ENCODE measurements at places on chromosomes 16 and 17. TPM values are rescaled to one million over a fixed set of nuclear protein-coding genes. Genes with fewer than 3 reads are reported as not detected.

DNA sequence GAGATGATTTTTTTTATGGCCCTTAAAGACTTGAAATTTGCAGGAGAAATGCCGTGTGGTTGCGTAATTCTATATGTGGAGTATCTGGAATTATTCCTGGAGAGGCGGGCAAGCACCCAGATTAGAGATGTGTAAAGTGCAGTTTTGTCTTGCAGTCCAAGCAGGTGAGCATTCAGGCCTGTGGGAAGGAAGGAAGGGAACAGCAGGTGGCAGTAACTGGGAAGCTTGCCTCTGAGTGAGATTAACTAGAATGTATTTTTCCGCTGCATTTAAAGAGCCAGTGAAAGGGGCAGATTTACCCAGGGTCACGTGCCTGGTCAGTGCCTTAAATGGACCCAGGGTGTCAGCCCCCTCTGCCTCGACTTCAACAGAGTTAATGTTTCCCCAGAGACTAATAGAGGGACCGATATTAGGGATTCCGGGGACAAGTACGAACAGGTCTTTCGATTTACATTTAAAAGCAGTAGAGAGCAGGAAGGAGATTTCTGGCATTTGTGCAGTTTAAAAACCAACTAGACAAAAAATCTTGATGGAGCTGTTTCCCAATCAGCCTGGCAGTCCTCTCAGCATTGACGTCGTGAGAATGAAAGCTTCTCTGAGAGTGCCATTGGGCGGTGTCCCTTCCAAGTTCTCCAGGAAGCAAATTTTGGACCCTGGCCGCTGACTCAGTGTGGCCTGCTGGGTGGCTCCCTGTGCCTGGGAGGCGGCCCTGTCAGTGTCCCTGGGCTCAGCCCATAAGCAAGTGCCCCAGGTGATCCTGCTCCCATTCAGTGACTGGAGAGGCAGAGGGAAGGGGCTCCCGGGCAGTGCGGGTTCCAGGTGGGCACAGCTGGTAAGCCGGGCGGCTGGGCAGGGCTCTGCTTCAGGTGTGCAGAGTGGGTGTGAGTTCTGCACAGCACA is 38.2 kb downstream of the KSR1 start:
- H3K27ac ChIP-seq, result no peak overlapping the region
- H3K27me3 ChIP-seq, result no peaks in the 10 kb centered on the region
- no peak overlapping the region for H3K4me3 ChIP-seq
- H3K4me1 ChIP-seq, result peaks cover 18% of the 10 kb centered on the region

DNA sequence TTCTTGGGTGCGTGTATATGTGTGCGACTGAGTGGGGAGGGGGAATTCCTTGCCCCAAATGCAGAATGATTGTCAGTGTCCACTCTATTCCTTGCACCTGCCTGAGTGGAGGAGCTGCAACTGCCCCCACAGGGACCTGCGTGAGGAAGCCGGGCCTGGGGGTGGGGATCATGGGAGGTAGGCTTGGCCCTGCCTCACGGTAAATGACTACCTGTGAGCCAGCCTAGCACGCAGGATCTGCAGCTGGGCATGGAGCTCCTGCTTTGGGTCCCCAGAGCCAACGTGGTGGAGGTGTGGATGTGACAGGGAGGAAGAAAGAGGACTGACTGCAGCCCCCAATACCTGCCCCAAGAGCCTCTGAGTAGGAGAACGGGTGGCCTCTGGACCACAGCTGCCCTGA is 77.0 kb upstream of the GAS7 start:
- DNase-seq, result no peak
- H3K4me1 ChIP-seq, result no peaks in the 10 kb centered on the region
- no peak overlapping the region for H3K27ac ChIP-seq
- no peaks in the 10 kb centered on the region for H3K27me3 ChIP-seq

WFDC1 gene
- not detected for total RNA-seq

GRCh38 chr16:57981636-57982035 is 10.7 kb upstream of the CNGB1 start:
- no peak overlapping the region for H3K4me3 ChIP-seq
- no peak overlapping the region for H3K27ac ChIP-seq
- no peak for DNase-seq
- peaks cover 25% of the 10 kb centered on the region for H3K27me3 ChIP-seq

GRCh38 chr17:58504826-58505351 is 9.5 kb downstream of the MTMR4 start:
- no peaks in the 10 kb centered on the region for H3K27me3 ChIP-seq
- no peaks in the 10 kb centered on the region for H3K4me1 ChIP-seq
- H3K36me3 ChIP-seq, result peaks cover 88% of the 10 kb centered on the region
- H3K4me3 ChIP-seq, result no peak overlapping the region
- peak; percentile 35 for DNase-seq

ASGR1 gene
- total RNA-seq, result 32.6 TPM

- no peak overlapping the region for H3K27ac ChIP-seq
- peak overlapping the region; percentile 77 for H3K4me3 ChIP-seq
- peaks cover 5% of the 10 kb centered on the region for H3K36me3 ChIP-seq
Observed at GRCh38 chr17:49762151-49762941, 1.6 kb downstream of the FAM117A start.

OMG gene
- not detected for total RNA-seq

DNA sequence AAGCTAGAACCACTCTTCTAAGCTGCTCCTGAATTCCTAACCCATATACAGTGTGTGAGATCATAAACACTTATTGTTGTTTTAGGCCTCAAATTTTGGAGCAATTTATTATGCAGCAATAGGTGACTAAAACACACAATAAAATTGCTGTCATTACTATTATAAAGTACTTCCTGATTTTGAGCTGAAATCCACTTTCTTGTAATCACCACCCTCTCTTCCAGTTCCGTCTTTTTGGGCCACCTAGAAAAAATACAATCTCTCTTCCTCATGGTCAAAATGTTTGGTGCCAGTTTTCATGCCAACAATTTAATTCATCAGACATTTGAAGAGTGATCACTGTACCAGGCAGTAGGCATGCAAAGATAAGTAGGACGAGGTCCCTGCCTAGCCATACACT is 43.3 kb upstream of the NF1 start:
- no peak overlapping the region for H3K4me3 ChIP-seq
- no peaks in the 10 kb centered on the region for H3K36me3 ChIP-seq
- no peaks in the 10 kb centered on the region for H3K27me3 ChIP-seq
- no peaks in the 10 kb centered on the region for H3K4me1 ChIP-seq
- DNase-seq, result no peak

LRRC36 gene
- not detected for total RNA-seq

- no peaks in the 10 kb centered on the region for H3K36me3 ChIP-seq
- H3K4me3 ChIP-seq, result no peak overlapping the region
- H3K4me1 ChIP-seq, result no peaks in the 10 kb centered on the region
- no peaks in the 10 kb centered on the region for H3K27me3 ChIP-seq
- H3K27ac ChIP-seq, result no peak overlapping the region
Observed at GRCh38 chr16:87003414-87003755, 313.8 kb downstream of the C16orf95 start.

DNA sequence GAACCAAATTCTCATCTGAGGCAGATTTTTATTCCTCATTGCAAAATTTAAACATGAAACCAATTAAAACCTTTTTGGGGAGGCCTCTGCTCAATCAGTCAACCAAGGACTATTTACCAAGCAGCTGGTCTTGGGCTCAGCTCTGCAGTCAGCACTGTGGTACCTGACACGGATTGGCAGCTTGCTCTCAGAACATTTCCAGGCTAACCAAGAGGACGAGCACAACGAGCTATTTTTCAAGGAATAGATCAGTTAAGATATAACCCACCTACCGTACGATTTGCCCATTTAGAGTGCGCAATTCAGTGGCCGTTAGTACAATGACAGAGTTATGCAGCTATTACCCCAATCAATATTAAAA is 26.4 kb upstream of the KLHDC4 start:
- DNase-seq, result no peak
- H3K4me1 ChIP-seq, result no peaks in the 10 kb centered on the region
- H3K27ac ChIP-seq, result no peak overlapping the region
- no peaks in the 10 kb centered on the region for H3K27me3 ChIP-seq
- no peaks in the 10 kb centered on the region for H3K36me3 ChIP-seq

DNA sequence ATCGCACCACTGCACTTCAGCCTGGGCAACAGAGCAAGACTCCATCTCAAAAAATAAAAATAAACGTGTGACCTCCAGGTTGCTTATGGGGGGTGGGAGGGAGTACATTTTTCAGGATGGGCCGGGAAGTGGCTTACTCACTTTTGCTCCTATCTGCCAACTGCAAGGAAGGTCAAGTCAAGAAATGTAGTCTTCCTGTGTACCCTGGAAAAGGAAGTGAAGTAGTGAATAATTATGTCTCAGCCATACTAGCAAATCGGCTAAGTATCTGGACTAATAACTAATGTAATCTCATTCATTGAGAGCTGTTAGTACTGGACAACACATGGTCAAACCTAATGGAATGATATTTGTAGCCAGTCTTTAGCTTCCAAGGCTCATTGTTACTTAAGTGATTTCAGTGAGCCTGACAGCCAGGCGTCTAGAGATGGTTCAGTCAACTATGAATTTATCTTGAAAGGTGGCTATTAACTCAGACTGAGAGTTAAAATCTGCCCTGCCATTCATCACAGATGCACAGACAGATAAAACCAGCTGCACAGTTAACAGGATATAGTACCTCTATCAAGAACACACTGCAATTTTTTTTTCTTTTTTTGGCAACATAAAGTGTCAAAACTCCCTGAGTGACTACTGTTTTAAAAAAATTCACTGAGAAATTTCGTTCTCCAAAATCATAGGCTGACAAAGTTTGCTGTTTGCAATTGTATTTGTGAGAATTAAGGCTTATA is 3.7 kb upstream of the TACO1 start:
- peaks cover 6% of the 10 kb centered on the region for H3K36me3 ChIP-seq
- no peaks in the 10 kb centered on the region for H3K27me3 ChIP-seq
- no peak for DNase-seq
- no peaks in the 10 kb centered on the region for H3K4me1 ChIP-seq

KRT25 gene
- total RNA-seq, result not detected

DNA sequence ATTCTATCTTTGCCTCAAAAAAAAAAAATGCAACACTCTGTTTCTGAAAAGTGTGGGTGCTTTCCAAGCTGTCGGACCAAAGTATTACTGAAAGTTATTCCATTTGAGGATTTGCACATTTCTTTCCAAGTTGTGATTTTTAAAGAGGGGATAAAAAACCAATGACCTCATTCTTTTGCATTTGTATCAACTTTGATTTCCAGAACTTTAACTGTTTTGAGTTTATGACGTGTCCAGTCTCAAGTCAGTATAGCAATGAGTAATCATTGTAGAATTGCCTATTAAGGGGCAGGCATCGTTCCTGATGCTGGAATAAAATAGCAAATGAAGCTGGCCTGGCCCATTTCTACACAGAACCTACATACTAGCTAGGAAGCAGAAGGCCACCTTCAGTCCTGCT is 229.6 kb upstream of the RBFOX1 start:
- DNase-seq, result no peak
- no peaks in the 10 kb centered on the region for H3K4me1 ChIP-seq
- H3K4me3 ChIP-seq, result no peak overlapping the region
- peaks cover 76% of the 10 kb centered on the region for H3K27me3 ChIP-seq
- H3K27ac ChIP-seq, result no peak overlapping the region

GRCh38 chr17:40551091-40551878 is 14.0 kb downstream of the CCR7 start:
- no peaks in the 10 kb centered on the region for H3K27me3 ChIP-seq
- DNase-seq, result peak; percentile 36
- H3K36me3 ChIP-seq, result no peaks in the 10 kb centered on the region
- H3K4me3 ChIP-seq, result no peak overlapping the region
- H3K4me1 ChIP-seq, result no peaks in the 10 kb centered on the region

DNA sequence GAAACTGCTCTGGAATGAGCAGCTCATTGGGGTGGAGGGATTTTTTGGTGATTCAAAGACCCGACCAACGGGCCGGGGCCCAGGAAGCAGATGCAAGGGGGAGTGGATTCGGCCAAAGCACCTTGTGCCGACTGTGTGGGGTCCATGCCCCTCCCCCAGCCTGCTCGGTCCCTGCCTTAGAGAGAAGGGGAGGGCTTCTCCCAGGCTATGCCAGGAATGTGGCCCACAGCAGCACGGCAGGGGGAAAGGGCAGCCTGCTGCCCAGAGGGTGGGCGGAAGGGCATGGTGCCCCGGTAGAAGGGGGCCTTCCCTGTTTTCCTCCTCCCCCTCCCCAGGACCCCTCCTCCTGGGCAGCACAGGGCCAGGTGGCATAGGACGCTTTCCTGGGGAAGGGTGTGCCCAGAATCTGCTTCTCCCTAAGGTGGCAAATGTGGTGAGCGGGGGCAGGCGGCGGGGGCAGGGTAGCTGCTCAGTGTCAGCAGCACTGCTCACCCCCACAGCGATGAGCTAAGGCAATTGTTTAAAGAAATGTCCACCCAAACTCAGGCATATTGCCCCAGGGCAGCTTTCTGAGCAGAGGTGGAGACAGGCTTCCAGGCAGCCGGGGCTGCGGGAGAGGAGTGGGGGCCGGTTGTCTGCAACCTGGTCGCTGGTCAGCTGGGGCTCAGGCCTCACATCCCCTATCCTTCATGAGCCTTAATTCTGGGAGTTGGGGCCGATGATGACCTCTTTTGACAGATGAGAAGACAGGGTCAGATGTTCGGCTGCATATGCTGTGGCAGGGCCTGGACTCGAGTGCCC is 33.9 kb upstream of the MLKL start:
- H3K36me3 ChIP-seq, result no peaks in the 10 kb centered on the region
- DNase-seq, result peak; percentile 83
- no peak overlapping the region for H3K4me3 ChIP-seq

DNA sequence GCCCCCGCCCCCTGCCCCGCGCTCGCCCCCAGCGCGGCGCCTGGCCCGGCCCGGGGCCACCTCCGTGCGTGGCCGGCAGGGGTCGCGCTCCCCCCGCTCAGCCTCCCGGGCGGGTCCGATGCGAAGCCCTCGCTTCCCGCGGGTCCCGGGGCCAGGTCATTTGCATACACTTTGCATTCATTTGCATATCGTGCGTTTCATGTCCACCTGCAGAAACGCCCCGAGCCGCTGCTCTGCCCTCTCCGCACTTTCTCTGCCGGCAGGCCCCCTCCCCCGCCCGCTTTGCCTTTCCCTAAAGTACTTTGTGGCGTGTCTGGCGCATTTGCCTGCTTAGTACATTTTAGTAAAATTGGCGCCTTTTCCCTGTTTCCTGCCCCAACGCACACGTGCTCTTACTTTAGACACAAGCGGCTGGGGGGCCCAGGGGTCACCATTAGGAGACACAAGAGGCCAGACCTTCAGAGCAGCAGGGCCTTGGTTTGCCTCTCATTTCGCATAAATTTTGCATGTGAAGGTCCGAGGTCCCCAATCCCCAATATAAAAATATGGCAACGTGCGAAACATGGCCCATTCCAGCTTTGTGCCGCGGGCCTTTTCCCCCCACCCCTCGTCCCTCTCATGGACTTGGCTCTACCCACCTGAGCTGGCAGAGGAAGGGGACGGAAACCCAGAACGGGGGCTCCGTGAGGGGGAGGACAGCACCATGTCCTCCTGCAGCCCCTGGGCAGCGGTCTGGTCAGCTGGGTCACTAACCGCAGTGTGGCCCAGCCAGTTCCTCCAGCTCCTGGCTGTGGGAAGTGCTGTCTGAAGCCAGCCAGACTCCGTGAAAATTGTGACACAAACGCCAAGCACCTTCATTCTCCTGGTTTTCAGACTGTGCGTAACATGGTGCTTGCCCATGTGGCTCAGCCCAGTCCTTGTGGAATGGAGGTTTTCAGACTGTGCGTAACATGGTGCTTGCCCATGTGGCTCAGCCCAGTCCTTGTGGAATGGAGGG is 34.8 kb downstream of the CBFA2T3 start:
- H3K36me3 ChIP-seq, result no peaks in the 10 kb centered on the region
- H3K4me3 ChIP-seq, result no peak overlapping the region
- H3K27ac ChIP-seq, result no peak overlapping the region
- H3K27me3 ChIP-seq, result peaks cover 46% of the 10 kb centered on the region
- peak; percentile 89 for DNase-seq
- no peaks in the 10 kb centered on the region for H3K4me1 ChIP-seq

- no peak for DNase-seq
- H3K4me1 ChIP-seq, result no peaks in the 10 kb centered on the region
Observed at GRCh38 chr17:77215281-77215680, 74.5 kb downstream of the SEC14L1 start.

CNGB1 gene
- 0.29 TPM for total RNA-seq

ZSCAN10 gene
- total RNA-seq, result 70.0 TPM
